Spinal cord (tissue), 10 donors: ENCODE measurements at places on chromosomes 16 and 17. TPM values are rescaled to one million over a fixed set of nuclear protein-coding genes. Genes with fewer than 3 reads are reported as not detected.

The MYO15B gene
- 98.4 TPM for polyA plus RNA-seq

The KCNH6 gene
- 2.3 TPM for polyA plus RNA-seq

The HS3ST2 gene
- polyA plus RNA-seq = 16.6 TPM

The NXPH3 gene
- polyA plus RNA-seq = 7.0 TPM

The CEP20 gene
- 23.2 TPM for polyA plus RNA-seq

The NGFR gene
- 54.0 TPM for polyA plus RNA-seq

The ODAD4 gene
- polyA plus RNA-seq = 7.1 TPM

The SBK1 gene
- polyA plus RNA-seq = 107 TPM

The SMTNL2 gene
- 12.8 TPM for polyA plus RNA-seq

The MSRB1 gene
- polyA plus RNA-seq = 25.8 TPM

The FOXF1 gene
- polyA plus RNA-seq = 1.5 TPM

The IRX3 gene
- 14.4 TPM for polyA plus RNA-seq

The WNT9B gene
- polyA plus RNA-seq = 0.93 TPM

The DNAI2 gene
- 5.4 TPM for polyA plus RNA-seq

The ELMO3 gene
- 2.9 TPM for polyA plus RNA-seq

The IL17C gene
- not detected for polyA plus RNA-seq

The PIGS gene
- polyA plus RNA-seq = 53.6 TPM

The GJD3 gene
- 0.36 TPM for polyA plus RNA-seq

The ZNF205 gene
- polyA plus RNA-seq = 24.3 TPM

The PRAC1 gene
- not detected for polyA plus RNA-seq
